ENCODE measurements at places on chromosomes 2 and 18.

DNA sequence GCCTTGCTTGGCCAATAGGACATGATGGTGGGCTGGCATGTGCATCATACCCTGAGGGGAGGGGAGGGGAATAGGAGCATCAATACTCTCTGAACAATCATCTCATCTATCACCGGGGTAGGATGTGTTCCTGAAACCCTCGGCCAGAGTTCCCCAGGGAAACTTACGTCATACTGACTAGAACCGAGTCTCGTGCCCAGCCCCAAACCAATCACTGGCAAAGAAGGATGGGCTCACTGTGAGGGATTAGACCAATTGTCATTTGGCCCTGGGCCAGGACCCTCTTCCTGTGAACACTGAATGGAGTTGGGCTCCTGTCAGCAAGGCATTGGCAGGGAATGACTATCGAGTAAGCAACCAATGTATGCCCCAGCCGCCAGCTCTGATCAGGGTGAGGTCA lies 261.5 kb downstream of the MYCN start:
- DNase-seq = no peak

DNA sequence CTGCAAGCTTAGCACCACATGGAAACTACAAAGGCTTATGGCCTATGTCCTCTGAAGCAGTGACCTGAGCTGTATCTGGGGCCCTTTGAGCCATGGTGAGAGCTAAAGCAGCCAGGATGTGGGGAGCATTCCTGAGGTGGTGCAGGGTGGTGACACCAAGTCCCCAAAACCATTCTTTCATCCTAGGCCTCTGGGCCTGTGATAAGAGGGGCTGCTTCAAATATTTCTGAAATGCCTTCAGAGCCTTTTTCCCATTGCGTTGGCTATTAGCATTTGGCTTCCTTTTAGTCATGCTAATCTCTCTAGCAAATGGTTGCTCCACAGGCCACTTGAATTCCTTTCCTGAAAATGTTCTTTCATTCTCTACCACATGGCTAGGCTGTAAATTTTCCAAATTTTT lies 13.4 kb downstream of the CCDC150 start:
- DNase-seq = no peak

DNA sequence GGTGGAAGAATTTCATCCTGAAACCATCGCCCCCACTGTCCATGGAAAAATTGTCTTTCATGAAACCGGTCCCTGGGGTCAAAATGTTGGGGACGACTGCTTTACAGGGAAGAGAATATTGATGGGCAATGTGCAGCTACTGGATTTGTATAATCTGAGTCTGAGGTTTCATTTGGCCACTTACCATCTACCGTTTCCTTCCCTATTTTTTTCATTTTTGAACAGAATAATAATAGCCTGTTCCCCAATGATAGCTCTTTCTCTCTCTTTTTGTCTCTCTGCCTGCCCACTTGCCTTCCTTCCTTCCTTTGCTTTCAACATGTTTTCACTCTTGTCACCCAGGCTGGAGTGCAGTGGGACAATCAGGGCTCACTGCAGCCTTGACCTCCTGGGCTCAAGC lies 78.3 kb upstream of the TLK1 start:
- no peak for DNase-seq

- no peak for DNase-seq
Measured at GRCh38 chr18:30481871-30482270, 560.7 kb downstream of the DSC3 start.

DNA sequence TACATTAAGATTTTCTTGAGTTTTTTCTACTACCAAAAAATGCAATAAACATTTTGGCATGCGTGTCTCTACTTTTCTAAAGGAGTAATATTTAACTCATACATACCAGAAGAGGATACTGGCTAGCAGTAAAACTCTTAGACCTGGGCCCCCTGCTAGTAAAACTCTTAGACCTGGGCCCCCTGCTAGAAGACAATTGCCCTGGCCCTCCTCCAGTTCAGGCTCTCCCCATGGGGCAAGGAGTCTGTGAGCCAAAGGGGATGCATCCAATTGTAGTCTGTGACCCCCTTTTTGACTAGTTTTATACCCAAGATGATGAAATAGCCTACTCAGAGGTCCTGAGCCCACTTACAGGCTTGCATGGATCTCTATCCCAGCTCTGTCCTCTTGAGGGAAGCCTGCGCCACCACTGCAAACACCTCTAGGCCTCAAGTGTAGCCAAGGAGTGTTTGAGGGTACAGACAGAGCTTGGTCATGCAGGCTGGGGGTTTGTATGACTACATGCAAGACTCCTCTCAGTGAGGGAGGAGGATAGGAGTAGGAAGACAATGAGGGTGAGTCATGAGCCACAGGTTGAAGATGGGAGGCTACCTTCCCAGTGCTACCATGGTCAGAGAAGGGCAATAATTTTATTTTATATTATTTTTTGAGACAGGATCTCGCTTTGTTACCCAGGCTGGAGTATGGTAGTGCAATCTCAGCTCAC lies 45.2 kb upstream of the PGAP1 start:
- no peak for DNase-seq

DNA sequence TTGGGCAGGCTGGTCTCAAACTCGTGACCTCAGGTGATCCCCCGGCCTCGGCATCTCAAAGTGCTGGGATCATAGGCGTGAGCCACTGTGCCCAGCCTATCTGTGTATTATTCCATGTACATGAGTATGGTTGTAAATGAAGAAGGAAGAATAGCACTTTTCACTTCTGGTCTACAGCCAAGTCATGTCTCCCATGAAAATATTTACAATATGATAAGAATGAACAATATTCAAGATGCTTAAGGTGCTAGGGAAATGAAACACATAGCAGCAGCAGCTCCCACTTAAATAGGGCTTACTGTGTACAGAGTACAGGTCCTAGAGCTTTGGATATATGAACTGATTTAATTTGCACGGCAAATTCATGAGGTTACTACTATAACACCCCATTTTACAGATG lies 70.3 kb upstream of the COL5A2 start:
- DNase-seq = no peak

DNA sequence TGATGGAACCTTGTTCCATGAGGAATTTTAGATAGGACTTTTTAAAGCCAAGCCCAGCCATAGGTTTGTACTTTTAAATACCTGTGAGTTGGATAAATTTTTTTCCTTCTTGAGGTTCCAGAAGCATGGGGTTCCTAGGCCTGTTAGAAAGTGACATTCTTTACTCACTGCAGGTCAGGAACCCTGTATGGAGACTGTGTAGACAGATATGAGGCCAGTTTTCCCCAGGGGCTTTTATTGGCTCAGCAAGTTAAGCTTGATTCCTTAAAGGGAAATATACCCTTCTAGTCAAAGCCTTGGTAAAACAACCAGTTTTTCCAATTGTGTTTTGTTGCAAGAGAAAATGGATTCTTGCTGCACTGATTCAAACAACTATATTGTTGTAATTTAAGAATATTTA lies 38.4 kb upstream of the GMCL1 start:
- DNase-seq = no peak

DNA sequence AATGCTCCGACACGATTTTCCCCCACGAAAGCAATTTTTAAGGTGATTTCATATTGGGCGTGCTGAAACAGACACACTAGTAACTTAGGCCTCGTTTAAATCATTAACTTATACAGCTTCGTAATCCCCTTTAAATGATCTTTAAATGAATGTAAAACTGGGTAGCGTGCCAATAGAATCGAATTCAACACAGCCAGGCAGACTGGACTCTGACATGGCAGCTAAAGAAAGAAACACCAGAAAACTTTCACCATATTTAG lies 2.4 kb upstream of the ID2 start:
- DNase-seq = no peak

DNA sequence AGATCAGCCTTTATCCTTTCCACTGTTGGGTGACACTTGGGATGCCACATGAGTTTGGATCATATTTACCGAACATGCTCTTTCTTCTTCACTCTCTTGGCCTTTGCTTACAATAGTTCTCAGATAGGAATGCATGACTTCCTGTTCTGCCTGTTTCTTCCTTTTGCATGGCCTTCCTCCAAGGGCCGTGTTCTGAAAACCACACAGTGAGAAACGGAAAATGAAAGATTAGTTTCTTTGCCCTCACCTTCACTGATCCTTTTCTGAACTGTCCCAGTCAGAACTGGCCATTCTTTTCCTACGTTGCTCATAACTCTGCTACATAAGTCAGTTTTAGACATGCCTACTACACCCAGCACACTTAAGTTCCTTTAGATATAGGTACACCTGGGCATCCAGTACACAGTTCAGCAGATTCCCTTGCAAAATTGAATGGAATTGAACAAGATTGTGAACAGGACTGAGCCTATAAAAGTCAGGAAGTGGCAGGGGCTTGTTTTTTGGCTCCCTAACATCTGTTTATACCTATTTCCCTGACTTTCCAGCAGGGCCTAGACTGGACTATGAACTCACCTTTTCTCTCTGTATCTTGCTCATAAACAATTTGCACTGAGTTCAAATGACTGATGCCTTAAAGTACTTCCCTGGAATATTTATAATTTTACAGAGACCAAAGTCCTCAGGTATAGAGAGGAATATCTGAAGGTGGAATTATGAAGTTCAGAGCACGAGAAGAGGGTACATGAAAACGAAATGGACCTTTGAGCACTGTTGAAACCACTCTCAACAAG lies 186.4 kb upstream of the ST6GAL2 start:
- no peak for DNase-seq

DNA sequence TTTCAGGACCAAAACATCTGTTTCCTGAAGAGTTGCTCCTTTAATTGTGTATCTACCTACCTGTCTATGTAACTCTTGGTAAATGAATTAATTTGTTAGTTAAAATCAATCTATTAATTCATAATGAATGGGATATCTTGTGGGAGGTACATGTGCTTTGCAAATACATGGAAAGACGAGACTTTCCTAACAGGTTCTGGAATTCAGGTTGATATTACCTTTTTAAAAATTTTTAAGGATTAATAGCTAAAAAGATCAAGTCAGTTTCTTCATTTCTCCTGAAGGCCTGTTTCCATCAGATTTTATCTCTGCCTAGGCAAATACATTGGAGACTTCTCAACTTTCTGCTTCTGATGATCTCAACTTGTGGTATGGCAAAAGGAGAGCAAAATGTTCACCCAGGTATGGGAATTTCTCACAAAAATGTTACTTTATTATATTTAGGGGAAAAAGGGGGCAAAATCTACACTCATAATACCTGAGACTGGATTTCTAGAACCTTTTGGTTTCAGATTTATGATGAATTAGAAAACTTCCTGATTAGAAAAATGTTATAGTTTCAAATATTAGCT lies 7.4 kb downstream of the TFPI start:
- no peak for DNase-seq

DNA sequence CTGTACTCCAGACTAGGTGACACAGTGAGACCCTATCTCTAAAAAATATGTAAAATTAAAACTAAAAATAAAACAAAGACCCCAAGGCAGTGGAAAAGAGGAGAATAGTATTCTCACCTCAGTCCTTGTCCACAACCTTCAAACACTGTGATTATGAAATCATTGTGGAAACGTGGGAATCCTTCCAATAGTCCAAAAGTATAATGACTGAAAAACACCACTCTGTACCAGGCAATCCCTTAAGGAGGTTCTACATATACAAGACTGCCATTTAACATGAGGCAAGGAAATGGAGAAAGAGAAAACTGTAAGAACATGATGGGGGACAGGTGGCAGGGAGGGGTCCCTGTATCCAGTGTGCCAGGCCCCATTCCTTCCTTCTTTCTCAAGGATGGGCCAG lies 66.1 kb downstream of the ACVR1 start:
- DNase-seq = no peak

DNA sequence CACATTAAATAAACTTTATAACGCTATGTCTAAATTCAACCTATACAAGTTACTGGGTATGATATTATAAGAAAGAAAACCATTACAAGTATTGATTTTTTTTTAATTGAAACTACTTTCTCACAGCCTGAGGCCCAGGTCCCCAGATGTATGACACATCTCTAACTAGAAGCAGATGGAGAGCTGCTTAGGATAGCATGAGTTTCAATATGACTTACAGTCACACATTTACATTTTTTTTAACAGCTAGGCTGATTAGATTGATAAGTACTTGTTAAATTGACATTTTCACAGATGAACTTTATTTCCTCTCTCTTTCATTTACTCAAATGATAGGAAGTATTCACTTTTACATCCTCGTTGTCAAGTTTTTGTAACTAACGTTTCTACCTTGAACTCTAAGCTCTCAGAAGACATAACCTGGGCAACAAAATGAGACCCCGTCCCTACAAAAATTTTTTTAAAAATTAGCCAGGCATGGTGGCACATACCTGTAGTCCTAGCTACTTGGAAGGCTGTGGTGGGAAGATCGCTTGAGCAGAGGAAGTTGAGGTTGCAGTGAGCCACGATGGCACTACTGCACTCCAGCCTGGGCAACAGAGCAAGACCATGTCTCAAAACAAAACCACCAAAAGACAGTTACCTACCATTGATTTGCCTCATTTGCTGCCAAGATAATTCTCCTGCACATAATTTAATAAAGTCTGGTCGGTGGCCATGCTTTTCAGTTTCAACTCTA lies 52.4 kb downstream of the STK39 start:
- DNase-seq = no peak

GRCh38 chr2:77831471-77831870 lies 309.3 kb upstream of the LRRTM4 start:
- no peak for DNase-seq

DNA sequence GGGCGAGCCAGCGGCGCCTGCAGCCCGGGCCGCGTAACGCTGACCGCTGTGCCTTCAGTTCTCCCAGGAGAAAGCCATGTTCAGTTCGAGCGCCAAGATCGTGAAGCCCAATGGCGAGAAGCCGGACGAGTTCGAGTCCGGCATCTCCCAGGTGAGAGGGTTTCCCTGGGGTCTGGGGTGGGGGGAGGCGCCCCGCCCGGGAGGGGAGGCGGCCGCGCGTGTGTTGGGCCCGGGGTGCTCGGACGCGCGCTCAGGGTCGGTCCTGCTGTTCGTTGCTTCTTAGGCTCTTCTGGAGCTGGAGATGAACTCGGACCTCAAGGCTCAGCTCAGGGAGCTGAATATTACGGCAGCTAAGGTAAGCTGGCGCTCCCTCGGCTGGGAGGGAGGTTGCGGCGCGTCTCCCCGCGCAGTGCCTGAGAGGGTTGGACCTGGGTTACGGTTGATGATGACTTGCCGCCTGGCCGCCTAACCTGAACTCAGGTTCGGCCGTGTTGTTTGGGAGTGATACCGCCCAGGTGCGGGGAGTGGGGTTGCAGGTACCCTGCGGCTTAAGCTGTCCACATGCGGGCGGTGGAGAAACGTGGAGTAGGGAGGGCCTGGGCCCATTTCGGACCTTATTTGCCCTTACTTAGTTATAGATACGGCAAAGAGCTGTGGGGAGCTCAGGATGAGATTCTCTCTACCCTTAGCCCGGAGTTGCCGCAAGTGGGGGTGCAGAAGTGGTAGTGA lies 638 bp downstream of the RPS7 start:
- no peak for DNase-seq

DNA sequence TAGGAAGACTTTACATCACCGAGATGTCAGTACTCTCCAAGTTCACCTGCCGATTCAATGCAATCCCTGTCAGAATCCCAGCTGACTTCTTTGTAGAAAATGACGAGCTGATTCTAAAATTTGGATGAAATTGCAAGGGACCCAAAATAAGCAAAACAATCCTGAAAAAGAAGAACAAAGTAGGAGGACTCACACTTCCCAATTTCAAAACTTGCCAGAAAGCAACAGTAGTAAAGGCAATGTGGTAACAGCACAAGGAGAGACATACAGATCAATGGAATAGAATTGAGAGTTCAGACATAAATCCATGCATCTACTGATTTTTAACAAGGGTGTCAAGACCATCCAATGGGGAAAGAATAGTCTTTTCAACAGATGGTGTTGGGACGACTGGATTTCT lies 52.2 kb downstream of the SMAD7 start:
- DNase-seq = no peak

Data from fibroblast of the conjunctiva (primary cell).